ENCODE measurements at places on chromosomes 16 and 17.

GRCh38 chr16:67562918-67563707, 787 bp downstream of the CTCF start:
- no peak for DNase-seq

DNA sequence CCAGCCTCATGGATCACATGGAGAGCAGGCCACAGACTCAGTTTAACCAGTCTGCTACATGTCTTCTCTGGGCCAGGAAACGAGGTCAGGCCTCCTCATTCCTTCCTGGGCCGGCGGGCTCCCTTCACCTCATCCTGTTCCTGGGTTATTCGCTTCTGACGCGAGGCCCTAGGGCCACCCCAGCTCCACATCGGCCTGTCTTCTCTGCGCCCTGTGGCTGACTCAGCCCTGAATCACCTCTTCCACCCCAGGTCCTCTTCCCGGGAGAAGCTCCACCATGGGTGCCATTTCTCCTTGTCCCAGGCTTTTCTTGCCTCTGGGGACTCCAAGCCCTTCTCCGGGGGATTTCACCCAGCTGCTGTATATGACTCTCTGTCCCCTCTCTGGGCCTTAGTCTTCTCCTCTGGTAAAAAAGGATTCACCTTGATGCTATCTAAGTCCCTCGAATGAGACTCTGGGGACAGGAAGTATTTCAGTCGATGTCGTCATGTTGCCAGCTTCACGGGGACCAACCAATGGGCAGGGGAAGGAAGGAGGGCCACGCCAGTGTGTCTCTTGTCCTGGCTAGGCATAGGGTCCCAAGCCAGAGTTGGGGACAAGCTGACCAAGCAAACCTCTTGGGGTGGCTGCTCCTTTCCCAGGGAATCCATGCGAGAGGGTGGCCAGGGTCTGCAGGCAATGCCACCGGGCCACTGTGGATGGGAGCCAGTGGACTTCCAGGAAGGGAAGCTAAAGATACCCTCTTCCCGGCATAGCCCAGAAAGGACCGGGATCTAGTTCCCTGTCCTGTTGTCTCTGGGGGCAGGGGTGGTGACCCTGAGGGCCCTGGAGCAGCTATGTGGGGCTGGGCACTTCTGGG, 58.7 kb downstream of the SOCS3 start:
- no peak for DNase-seq

DNA sequence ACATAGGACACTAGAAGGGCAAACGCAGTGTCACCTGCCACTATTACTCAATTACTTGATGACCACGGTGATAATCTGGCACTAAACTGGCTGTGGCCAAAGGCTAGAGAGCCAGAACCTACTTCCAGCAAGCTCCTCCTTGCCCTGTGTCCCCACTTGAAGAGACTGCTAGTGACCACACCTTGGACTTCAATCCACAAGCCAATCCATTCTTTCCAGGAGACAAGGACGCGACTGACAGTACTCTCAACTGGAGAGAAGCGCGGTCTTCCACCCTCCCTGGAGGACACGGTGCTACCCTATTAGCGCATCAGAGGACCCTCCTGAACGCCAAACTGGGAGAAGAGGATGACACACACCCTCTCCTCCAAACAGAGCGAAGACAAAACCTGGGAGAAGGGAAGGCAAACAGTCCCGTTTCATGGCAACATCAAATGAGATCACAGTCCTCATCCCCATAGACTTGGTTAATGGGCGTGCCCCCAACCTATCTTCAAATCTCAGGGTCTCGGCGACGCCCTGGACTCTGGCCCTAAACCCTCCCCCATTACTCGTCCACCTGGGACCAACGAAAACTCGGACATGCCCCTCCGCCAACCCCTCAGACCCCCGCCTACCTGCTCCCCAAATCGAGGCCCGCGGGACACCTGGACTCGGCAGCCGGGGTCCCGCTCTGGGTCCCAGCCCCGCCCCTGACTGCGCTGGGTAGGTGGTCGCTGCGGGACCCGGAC, 508 bp downstream of the FLCN start:
- DNase-seq = no peak

GRCh38 chr17:57375770-57376225, 119.5 kb downstream of the MSI2 start:
- no peak for DNase-seq

- DNase-seq = no peak
Observed at GRCh38 chr17:39671651-39672521, 3.6 kb downstream of the PNMT start.

DNA sequence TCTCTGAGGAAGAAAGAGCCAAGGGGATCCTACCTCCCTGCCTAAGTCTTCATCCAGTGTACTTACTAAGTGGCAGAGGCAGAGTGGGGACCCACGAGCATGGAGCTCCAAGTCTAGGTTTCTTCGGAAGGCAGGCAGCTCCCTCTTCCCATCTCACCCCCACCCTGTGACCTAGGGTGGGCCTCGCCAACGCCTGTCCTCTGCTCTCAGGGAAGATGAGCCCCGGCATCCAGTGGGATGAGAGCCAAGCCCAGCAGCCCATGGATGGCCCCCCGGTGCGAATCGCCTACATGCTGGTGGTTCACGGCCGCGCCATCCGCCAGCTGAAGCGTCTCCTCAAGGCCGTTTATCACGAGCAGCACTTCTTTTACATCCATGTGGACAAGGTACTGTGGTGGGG, 8.3 kb downstream of the XYLT2 start:
- no peak for DNase-seq

- DNase-seq = no peak
Observed at GRCh38 chr17:47736501-47737495, 3.8 kb downstream of the TBX21 start.

Data from esophagus squamous epithelium (tissue), 5 donors.